NCI-H2171 (cell line): ENCODE measurements at places on chromosomes 11 and 22.

DNA sequence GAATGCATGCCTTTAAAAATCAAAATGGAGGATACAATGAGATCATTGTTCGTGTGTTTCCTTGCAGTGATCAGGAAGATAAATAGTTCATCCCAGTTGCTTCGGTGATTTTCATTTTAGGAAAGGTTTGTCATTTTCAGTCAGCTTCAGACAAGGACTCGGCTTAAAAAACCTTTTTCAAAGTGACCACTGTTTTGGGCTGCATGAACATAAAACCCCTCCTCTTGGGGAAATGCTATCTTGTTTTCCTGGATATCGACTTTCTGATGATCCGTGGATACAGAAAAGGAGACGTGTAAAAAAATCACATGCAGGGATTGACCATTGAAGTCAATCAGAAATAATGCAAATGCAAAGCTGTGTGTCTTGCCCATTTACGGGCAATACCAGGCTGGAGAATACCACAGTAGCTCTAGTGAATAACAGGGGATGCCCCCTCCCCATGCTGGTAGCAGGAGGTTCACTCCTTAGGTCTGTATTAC is 146.8 kb downstream of the MAML2 start:
- no peak for DNase-seq

- no peak for DNase-seq
These were observed 198.5 kb upstream of the NCAM1 start for GRCh38 chr11:112762707-112763090.

DNA sequence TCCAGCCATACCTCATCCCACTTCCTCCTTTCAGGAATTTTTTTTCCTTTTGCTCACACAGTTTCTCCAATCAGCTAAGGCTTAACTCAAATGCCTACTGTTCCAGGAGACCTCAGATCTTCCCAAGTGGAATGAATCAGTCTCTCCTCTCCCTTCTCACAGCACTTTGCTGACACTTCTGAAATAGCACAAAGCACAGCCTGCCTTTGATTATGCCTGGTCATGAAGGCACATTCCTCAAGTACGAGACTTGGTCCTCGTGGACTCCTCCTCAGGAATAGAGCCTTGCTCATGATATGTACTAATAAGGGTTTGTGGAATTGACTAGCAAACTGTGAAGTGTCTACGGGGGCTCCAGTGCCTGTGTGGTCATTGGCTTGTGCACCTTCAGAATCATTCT is 176.7 kb upstream of the TENM4 start:
- DNase-seq, result no peak

- no peak for DNase-seq
These were observed 5.8 kb downstream of the UBE2L3 start for GRCh38 chr22:21573293-21573734.

DNA sequence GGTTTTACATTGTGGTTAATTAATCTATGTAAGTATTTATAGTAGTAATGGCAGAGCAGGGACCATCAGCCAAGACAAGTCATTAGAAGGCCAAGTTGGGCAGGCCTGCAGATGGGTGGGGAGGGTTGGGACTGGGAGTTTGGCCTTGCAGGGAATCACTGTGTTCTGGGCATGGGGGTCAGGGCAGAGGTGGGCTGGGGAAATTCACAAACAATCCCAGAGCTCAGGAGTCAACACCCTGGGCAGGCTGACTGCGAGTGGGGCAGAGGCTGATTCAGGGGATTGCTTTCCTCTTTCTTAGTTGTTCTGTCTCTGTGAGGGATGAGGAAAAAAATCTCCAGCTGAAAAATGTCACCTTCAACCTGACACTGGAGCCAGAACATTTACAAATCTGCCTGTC is 322.5 kb downstream of the NTM start:
- DNase-seq, result no peak
